ENCODE measurements at places on chromosomes 16 and 17. TPM values are rescaled to one million over a fixed set of nuclear protein-coding genes. Genes with fewer than 3 reads are reported as not detected.

The OSGIN1 gene
- 0.34 TPM for total RNA-seq

The ITGA2B gene
- total RNA-seq = 1.4 TPM

The PPM1E gene
- not detected for total RNA-seq

The SLC38A8 gene
- total RNA-seq = not detected

The CALCOCO2 gene
- 65.1 TPM for total RNA-seq

The PSMD11 gene
- 162 TPM for total RNA-seq

The PDIA2 gene
- total RNA-seq = not detected

The KRT32 gene
- total RNA-seq = not detected

The RDM1 gene
- total RNA-seq = 10.4 TPM

The NPIPA8 gene
- total RNA-seq = not detected

The POLDIP2 gene
- total RNA-seq = 73.8 TPM

The CD79B gene
- total RNA-seq = 40.9 TPM

The DPEP1 gene
- total RNA-seq = not detected

The EVI2A gene
- 25.5 TPM for total RNA-seq

The TMC8 gene
- 134 TPM for total RNA-seq

The MT1A gene
- 0.94 TPM for total RNA-seq

The SPNS2 gene
- 0.24 TPM for total RNA-seq

The SRP68 gene
- 148 TPM for total RNA-seq

The NRN1L gene
- 0.76 TPM for total RNA-seq

The SCIMP gene
- total RNA-seq = not detected

The SUZ12 gene
- 59.5 TPM for total RNA-seq

The PHF12 gene
- total RNA-seq = 44.0 TPM

The STX8 gene
- 75.2 TPM for total RNA-seq

The FOXN1 gene
- not detected for total RNA-seq

The TSR1 gene
- 55.9 TPM for total RNA-seq

The HSD17B2 gene
- not detected for total RNA-seq

The CCL5 gene
- 120 TPM for total RNA-seq

The TEKT1 gene
- total RNA-seq = not detected

The KRTAP1-1 gene
- total RNA-seq = not detected

The C17orf67 gene
- 3.9 TPM for total RNA-seq

The DPEP3 gene
- total RNA-seq = not detected

The SULT1A3 gene
- 14.2 TPM for total RNA-seq

The LCAT gene
- 10.7 TPM for total RNA-seq

The ITGAD gene
- not detected for total RNA-seq

The GPRC5C gene
- total RNA-seq = 0.41 TPM

The MYO15A gene
- 0.78 TPM for total RNA-seq

The NAA38 gene
- 74.7 TPM for total RNA-seq

The TPSAB1 gene
- total RNA-seq = not detected

The TLCD2 gene
- total RNA-seq = 0.86 TPM

The ABCC12 gene
- total RNA-seq = not detected

Data from activated CD4-positive, alpha-beta memory T cell treated with anti-CD3 and anti-CD28 coated beads for 36 hours (primary cell).